ENCODE measurements at places on chromosomes 12 and 14.

DNA sequence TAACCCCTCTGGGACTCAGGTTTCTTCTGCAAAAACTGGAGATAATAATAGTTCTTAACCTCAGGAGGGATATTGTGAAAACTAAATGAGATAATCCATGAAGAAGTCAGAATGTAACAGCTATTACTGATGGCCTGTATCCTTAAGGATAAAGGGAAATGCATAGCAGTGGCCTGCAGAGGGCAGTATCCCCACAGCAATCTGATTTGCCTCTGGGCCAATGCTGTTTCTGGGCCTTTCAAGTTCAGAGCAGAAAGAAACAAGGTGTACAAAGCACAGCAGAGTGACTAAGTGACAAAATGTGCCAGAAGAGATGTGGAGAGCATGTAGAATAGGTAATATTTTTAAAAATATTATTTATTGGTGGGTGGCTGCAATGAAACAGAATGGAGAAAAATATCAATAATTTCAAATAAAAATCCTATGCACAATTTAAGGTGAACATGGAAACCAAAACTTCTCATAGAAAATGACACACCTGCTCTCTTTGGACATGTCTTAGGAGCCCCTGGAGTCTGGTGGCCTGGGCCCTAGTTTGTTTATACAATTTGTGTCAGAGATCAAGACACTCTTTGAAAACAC lies 90.3 kb downstream of the C12orf75 start:
- DNase-seq, result peak; percentile 22

- DNase-seq, result no peak
Observed at GRCh38 chr14:44170101-44170500, 337.0 kb downstream of the FSCB start.

GRCh38 chr14:93980456-93981201 lies 4.3 kb upstream of the ASB2 start:
- DNase-seq, result no peak

- no peak for DNase-seq
Observed at GRCh38 chr12:51838762-51839161, 9.8 kb downstream of the FIGNL2 start.

DNA sequence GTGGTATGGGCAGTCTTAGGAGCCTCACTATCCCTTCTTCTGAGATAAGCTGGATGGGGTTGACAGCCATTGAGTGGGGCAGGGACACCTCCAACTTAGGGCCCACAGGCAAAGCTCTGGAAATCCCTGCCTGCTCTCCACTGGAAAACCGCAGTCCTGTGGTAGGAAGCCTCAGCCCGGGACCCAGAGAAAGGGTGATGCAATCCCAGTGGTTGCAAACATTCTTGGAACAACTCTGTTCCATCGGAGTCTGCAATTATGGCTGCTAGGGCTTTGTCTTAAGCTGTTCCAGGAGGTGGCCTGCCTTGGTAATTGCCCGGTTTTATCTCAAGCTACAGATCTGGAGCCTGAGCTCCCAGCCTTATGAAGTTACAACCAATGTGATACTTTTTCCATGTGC lies 133.4 kb downstream of the DICER1 start:
- no peak for DNase-seq

DNA sequence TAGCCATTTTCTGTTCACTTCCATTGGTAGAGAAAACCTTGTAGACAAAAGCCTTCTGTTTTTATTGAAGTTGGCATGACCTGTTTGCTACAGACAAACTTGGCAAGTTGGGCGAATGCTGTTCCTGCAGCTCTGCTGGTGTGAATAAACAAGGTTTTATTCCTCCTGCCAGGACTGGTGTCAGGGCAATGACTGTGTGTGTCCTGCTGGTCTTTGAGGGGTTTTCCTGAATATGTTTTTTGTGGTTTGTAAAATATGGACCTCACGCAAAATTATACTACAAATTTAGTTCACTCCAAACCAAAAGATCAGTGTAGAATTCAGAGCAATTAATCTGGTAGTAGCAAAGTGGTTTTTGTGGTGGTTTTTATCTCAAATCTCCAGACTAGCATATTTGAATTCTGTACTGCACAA lies 140.8 kb downstream of the ERC1 start:
- no peak for DNase-seq

- DNase-seq, result no peak
Observed at GRCh38 chr12:26044007-26044394, 80.8 kb downstream of the BHLHE41 start.

DNA sequence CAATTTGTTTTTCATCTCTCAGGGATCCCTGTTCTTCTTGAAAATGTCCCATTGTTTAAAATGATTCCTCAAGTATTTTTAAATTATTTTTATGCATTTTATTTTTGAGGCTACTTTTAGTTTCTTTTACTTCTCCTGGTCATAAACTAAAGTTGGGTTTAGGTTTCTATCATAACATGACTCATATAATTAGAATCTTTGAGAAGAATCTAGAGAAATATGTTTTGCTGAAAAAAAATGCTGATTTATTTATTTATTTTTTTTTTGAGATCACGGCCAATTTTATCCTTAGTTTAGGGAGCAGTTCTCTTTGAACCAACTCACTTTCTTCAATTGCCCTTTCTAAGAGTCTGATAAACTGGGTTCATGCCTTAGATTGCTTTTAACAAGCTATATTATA lies 1157.1 kb downstream of the BCL11B start:
- no peak for DNase-seq

DNA sequence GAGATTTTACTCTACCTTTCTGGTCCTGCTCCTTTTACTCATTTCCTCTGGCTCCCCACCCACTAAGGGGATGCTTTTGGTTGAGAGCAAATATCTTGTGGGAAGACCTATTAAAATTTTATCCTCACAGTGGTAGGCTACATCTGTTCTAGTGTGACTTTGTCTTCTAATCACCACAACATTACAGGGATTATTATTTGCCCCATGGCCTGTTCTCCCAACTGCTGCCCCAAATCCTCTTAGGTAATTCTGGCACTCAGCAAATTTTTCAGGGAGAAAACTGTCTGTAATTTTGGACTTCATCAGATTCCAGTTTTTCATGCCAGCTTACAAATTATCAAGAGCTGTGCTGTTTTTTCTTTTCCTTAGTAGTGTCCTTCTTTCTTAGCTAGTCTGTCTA lies 172.3 kb downstream of the GPHN start:
- DNase-seq, result no peak

GRCh38 chr12:63416788-63417187 lies 251.5 kb downstream of the DPY19L2 start:
- no peak for DNase-seq

- DNase-seq, result no peak
Observed at GRCh38 chr12:79059557-79059956, 195.0 kb downstream of the SYT1 start.

DNA sequence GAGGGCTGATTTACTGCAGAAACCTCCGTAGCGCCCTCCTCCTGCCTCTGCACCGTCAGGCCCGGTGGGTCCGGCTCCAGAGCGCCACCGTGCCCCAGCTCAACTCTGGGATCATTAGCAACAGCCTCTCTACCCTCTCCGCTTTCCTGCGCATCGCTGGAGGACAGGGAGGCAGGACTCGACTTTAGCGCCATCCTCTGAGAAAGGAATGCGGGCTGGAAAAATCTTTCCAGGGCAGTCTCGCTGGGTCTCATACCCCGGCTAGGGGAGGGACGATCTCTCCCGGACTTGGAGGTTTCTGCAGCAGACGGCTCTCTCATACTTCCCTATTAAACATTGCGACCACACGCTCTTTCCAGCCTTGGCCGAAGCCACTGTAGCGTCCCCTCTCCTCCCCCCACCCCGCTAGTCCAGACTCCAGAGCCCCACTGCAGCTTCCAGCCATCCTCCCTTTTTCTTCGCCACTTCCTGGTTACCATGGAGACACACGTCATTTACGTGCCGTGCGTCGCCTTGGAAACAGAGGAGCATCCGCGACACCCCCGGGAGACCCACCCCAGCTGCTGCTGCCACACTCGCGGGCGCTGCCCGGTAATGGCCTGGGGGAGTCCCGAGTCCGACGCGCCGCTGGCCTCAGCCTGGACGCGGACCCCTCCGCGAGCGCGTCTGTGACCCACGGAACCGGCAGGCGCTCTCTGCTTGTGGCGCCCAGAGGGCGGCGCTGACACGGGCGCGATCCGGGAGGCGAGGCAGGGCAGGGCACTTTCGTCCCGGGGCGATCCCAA lies at the start of gene CCDC184:
Gene CCDC184 (plus strand): TSS at position 554 of the 785 bp plus-strand sequence. CDS start 479 bp downstream, outside the sequence.
- peak; percentile 54 for DNase-seq

- no peak for DNase-seq
Observed at GRCh38 chr12:129961091-129961490, 57.3 kb upstream of the TMEM132D start.

DNA sequence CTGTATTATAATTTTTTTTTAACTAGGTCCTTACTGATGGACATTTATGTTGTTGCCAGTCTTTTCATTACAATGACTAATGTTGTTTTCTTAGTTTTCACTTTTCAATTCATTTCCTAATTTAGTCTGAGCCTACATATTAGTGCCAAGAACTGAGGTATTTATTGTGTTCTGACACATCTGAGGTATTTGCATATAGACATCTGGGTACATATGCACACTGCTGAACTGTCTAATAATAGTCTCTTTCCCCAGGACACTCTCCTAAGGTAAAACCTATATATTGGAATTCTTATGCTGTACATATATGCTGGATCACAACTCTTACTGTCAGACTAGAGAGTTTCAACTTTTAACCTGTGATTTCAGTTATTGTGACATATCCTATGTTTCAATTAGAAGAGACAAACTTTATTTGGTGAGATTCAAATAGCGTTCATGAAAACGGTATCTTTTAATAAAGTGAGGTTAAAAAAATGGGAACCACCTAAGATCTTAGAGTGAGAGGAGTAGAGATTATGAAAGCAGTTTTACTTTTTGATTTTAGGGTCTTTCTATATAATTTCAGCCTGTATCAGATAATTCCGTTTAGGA lies 263.2 kb downstream of the RAD51B start:
- no peak for DNase-seq

- DNase-seq, result no peak
Observed at GRCh38 chr14:53060046-53060445, 93.1 kb downstream of the DDHD1 start.

- no peak for DNase-seq
Observed at GRCh38 chr12:112546339-112546738, 127.6 kb downstream of the PTPN11 start.

- DNase-seq, result no peak
Observed at GRCh38 chr14:59964251-59965007, 44.5 kb downstream of the LRRC9 start.

- DNase-seq, result no peak
Observed at GRCh38 chr14:101249676-101250036, 311.6 kb upstream of the DIO3 start.

- DNase-seq, result no peak
Observed at GRCh38 chr12:124157406-124157805, 137.5 kb upstream of the RFLNA start.

DNA sequence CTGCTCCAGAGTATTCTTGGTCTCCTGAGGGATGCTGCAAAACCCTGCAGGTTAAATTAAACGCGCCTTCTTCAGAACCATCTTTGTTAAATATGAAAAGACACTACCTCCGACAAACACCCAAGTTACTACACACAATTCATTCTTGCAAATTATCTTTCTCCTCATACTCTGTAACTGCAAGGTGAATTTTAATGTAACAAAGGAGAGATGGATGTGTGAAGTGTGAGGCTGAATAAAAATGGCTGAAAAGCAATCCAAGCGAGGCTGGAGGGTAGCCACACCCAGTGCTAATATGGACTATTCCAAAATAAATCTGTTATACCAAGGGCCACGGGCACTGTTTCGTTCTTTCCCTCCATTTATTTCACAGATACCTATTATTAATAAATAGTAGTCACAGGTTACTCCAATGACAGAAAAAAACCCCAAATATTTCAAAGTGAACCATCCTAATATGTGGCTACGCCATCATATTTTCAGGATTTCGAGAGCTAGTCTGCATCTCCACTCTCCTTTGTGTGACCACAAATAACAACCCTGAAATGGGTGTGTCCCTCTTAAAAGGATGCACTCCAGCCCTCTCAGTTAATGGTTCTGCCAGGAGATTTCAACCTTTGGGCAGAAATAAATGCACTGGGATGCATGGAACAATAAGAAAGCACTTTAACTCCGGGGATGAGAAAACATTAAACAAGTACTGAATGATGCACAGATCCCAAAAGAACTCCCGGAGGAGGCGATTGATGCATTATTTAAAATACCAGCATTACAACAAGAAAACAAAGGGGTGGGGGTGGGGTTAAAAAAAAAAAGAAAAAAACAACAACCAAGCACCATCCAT lies 53.1 kb upstream of the CCDC175 start:
- DNase-seq, result no peak

DNA sequence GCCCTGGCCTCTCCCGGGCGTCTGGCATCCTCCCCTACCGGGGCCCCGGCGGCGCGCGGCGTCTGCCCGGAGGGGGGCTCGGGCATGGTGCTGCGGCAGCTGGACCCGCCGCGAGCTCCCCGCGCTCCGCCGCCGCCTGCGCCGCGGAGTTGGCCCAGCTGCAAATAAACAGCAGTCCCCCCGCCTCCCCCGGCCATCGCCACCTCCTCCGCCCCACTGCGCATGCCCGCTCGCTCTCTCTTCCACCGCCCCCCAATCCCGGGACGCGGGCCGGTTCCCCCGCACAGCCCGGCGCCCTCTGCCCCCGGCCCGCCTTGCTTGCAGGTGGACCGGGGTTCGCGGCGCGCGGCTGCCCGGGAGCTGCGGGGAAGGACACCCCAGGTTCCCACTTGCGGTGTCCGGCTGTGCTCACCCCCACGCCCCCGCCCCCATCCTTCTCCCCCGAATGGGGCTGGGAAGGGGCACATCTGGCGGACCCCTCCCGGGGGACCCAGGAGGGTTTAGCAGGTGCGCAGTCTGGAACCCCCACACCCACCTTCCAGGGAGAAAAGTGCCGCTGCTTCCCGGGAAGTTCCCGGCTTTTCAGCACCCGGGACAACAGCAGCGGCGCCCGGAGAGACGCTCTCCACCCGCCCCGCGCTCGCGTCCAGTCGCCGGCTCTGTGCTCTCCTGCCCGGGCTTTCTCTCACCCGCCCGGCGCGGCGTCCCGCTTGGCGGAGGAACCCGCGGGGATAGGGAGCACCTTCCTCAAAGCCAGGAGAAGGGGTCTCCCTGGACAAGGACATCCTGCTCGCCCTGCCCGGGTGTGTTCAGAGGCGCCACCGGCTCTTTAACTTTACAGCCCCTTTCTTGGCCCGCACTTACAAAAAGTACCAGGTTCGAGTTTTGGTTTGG lies at the start of gene TMTC1:
Gene TMTC1 (minus strand): TSS at position 170 of the 894 bp plus-strand sequence. CDS start 191 bp downstream, outside the sequence.
- DNase-seq, result no peak

DNA sequence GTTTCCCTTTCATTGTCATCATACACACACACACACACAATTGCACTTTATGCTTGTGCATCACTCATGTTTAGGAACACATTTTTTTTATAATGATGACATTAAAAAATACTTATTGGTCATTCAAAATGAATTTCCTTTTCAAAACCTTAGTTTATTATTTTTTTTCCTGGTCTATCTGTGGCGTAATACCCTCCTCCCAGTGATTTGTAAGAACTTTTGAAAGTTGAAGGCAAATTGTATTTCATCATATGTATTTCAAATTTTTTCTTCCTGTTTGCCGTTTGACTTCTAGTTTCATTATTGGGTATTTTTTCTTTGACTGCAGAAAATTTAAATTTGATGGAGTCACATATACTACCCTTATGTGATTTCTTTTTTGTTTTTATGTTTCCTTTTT lies 2.5 kb upstream of the LRRK2 start:
- no peak for DNase-seq

GRCh38 chr12:1523558-1524050 lies 70.8 kb downstream of the FBXL14 start:
- no peak for DNase-seq
